ENCODE measurements at places on chromosomes 16 and 17. TPM values are rescaled to one million over a fixed set of nuclear protein-coding genes. Genes with fewer than 3 reads are reported as not detected.

DNA sequence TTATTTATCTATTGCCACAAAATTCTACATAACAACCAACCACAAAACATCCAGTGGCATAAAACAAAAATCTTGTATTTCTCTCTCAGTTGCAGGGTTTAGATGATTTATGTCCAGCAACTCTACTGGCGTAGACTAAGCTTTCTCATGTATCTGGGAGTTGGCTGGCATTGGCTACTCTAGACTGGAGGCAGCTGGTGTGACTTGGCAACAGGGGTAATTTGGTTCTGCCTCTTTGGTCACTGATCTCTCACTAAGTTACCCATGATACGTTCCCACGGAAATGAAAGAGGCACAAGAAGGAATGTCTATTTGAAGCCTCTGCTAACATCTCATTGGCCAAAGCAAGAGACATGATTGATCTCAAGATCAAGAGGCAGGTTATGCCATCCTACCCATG is 144.0 kb downstream of the HS3ST3B1 start:
- DNase-seq, result no peak

DNA sequence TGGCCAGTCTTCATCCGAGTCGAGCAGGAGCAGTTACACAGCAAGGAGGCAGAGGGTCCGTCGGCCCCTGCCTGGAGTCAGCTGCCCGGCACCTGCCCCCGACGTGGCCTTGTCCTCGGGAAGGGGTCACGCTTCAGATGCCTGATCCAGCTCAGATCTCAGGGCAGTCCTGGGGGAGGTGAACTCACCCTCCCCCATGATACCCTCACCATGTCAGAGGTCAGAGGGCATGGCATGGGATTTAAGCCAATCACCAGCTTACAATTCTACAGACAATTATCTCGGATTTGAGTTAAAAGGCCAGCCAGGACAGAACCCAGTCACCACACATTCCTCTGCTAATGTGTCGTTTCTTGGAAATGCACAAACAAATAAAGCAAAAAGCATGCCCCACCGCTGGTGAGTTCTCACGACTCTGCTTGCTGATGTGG is 211.3 kb downstream of the FOXL1 start:
- DNase-seq, result no peak

GRCh38 chr16:58110571-58111301 is 18.4 kb downstream of the CFAP20 start:
- no peak for DNase-seq

- DNase-seq, result no peak
Measured at GRCh38 chr17:78677303-78678221, 100.4 kb upstream of the DNAH17 start.

The TMEM114 gene
- not detected for total RNA-seq

DNA sequence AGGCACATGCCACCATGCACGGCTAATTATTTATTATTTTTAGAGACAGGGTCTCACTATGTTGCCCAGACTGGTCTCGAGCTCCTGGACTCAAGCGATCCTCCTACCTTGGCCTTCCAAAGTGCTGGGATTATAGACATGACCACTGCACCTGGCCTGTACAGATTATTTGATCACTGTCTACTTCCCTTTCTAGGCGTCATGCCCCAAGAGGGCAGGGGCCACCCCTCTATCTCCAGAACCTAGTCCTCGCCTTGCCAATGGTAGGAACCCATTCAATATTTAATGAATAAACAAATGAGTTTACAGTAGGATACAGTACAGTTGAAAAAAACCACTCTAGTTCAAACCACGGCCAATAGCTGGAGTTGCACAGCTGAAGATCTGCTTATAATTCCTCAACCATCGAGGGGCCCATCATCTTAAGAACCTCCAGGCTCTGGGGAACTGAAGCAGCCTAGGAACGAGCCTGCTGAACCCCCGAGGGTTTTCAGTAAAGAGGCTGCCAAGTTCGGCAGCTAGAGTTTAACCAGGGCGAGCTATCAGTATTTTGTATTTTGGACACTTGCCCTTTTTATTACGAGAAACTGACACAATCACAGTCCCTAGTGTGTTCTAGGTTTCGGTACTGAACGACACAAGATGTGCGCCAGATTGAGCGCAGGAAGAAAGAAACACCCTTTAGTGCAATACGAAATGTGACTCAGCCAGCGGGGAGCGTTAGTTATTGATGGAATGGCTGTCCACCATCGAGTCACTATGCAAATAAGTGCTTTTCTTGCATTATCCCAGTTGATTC is 14.6 kb downstream of the ADCY9 start:
- no peak for DNase-seq

The CYTH1 gene
- 9.7 TPM for total RNA-seq
